ENCODE measurements at places on chromosomes 3 and 15. TPM values are rescaled to one million over a fixed set of nuclear protein-coding genes. Genes with fewer than 3 reads are reported as not detected.

Gene TRIM42
- total RNA-seq, result not detected

GRCh38 chr3:42094128-42094527, 3.0 kb downstream of the TRAK1 start:
- no peak for DNase-seq
- H3K36me3 ChIP-seq, result peaks cover 31% of the 10 kb centered on the region
- no peaks in the 10 kb centered on the region for H3K27me3 ChIP-seq
- no peak overlapping the region for H3K27ac ChIP-seq
- H3K4me1 ChIP-seq, result peaks cover 56% of the 10 kb centered on the region

GRCh38 chr3:181909241-181909640, 197.5 kb downstream of the SOX2 start:
- no peak overlapping the region for H3K4me3 ChIP-seq
- no peaks in the 10 kb centered on the region for H3K36me3 ChIP-seq
- peaks cover 1% of the 10 kb centered on the region for H3K27me3 ChIP-seq
- no peak overlapping the region for H3K27ac ChIP-seq

DNA sequence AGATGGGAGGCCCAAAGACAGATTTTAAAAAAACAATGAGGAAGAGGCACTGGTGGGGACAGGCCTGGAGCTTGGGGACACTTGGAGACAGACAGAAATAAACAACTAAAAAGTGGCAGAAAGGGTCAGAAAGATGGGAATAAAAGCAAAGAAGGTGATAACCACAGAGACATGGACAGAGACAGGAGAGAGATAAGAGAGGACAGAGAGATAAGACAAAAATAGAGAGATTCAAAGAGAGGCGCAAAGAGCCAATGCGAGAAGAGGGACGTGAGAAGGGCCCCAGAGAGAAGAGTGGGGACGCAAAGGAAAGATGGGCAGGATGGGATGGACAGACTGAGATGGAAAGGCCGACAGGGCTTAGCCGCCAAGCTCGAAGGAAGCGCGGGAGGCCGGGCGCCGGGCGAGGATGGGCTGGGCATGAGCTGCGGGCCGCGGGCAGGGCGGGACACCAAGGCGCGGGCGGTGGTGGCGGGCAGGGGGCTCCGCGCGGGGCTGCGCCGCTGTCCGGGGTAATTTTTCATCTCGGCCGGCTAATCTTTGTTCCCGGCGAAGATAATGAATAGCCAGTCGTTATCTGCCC, 3.1 kb upstream of the GATA2 start:
- H3K27me3 ChIP-seq, result peaks cover 55% of the 10 kb centered on the region
- no peak for DNase-seq
- H3K4me3 ChIP-seq, result no peak overlapping the region
- peaks cover 15% of the 10 kb centered on the region for H3K4me1 ChIP-seq

Gene ZKSCAN7
- 1.7 TPM for total RNA-seq

DNA sequence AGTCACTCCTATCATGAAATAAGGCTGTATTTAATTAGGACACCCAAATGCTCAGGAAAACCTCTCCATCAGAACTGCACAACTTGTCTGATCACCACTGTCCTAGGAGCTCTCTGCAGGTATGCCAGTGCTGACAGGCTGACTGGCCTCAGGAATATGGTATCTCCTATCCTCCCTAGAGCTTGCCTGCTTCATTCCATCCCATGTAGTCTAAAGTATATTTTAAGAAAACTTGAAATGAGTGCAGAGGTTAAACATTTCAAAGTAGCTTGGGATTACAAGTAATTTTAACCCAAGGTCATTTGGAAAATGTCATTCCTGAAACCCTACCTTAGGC, 23.7 kb downstream of the FILIP1L start:
- no peak overlapping the region for H3K4me3 ChIP-seq
- no peak overlapping the region for H3K27ac ChIP-seq
- H3K27me3 ChIP-seq, result no peaks in the 10 kb centered on the region
- H3K4me1 ChIP-seq, result peaks cover 20% of the 10 kb centered on the region

Gene GOLGA8N
- total RNA-seq, result 1.0 TPM

Gene TERC
- total RNA-seq, result 11.5 TPM

DNA sequence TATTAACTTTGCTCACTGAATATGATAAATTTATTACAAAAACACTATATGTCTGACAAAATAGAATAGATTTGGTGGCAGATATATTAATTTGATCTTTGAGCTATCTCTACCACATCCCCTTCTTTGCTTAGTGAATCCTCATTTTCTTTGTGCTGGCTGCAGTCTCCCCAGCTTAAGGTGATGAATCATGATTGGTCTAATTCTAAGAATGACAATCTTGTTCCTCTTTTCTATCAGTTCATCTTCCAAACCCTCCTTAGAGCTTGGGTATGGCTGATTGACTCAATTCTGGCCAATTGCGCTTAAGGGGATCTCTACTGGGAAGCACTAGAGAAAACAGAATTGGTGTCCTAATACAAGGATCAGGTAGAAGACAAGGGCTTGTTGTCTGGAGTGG, 309.6 kb upstream of the GOLIM4 start:
- H3K27me3 ChIP-seq, result no peaks in the 10 kb centered on the region
- H3K4me1 ChIP-seq, result no peaks in the 10 kb centered on the region
- no peak overlapping the region for H3K27ac ChIP-seq
- H3K4me3 ChIP-seq, result no peak overlapping the region
- no peaks in the 10 kb centered on the region for H3K36me3 ChIP-seq

DNA sequence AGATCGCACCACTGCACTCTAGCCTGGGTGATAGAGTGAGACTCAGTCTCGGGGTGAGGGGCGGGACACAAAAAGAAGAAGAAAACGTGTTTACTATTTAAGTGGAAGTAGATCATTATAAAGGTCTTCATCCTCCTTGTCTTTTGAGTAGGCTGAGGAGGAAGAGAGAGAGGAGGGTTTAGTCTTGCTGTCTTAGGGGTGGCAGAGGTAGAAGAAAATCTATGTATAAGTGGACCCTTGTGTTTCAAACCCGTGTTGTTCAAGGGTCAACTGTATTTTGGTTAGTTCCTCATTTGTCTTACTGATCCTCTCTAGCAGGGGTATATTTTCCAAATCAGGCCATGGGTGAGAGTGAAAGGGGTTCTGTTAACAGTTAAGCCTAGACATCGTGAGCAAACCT, 40.1 kb downstream of the TRIM71 start:
- no peak overlapping the region for H3K27ac ChIP-seq
- no peaks in the 10 kb centered on the region for H3K4me1 ChIP-seq
- H3K27me3 ChIP-seq, result peaks cover 8% of the 10 kb centered on the region
- no peak overlapping the region for H3K4me3 ChIP-seq
- no peaks in the 10 kb centered on the region for H3K36me3 ChIP-seq
- no peak for DNase-seq

DNA sequence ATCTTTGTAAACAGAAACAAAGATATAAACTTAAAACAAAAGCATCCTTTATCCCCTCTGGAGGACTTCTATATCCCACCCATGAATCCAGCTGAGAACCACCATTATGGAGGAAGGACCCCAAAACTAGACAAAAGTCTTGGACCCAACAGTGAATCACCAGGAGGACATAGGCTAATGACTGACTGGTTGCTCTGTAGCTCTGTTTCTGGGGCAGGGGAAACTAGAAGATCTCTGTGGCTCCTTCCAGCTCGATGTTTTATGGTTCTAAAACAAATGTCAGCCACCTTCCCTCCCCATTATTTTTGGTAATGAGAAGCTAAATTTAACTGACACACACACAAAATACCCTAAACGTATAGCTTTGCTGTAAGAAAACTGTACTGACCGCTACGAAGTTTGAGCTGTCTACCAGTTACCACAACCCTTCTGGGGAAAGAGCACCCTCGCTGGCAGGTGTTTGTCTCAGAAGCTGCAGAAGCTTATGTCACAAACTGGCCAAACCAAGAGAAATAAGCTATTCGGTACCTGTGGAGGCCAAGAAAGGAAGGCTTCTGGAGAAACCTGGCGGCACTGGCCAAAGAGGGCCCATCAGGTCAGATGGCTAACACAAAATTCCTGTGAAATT, 36.4 kb downstream of the MB21D2 start:
- no peaks in the 10 kb centered on the region for H3K27me3 ChIP-seq
- H3K36me3 ChIP-seq, result no peaks in the 10 kb centered on the region
- H3K4me3 ChIP-seq, result no peak overlapping the region
- H3K27ac ChIP-seq, result no peak overlapping the region
- no peak for DNase-seq

Gene OSBPL10
- 3.5 TPM for total RNA-seq

- H3K27ac ChIP-seq, result no peak overlapping the region
- H3K36me3 ChIP-seq, result no peaks in the 10 kb centered on the region
- no peak for DNase-seq
- no peaks in the 10 kb centered on the region for H3K27me3 ChIP-seq
Measured at GRCh38 chr15:100180921-100181320, 160.9 kb downstream of the ADAMTS17 start.

Gene CYP19A1
- not detected for total RNA-seq

GRCh38 chr15:62209322-62209721, 44.2 kb upstream of the C2CD4B start:
- H3K27me3 ChIP-seq, result peaks cover 18% of the 10 kb centered on the region
- no peak overlapping the region for H3K27ac ChIP-seq
- no peak for DNase-seq
- H3K4me1 ChIP-seq, result peaks cover 10% of the 10 kb centered on the region

DNA sequence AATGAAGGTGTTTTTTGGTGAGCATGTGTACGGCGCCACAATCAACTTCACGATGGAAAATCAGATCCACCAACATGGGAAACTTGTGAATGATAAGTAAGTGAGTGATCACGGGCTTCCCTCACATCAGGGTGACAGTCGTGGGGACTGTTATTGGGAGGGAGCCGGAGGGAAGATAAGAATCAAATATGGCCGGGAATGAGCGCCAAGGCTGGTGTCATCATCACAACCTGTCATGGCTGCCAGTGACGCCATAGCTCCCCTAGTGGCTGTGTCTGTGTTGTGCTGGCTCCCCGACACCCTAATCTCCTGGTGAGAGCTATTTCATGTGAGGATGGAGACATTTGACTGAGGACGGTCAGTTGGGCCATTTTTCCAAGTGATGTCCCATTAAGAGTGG, 168.5 kb downstream of the SV2B start:
- DNase-seq, result peak; percentile 39
- no peak overlapping the region for H3K4me3 ChIP-seq
- H3K4me1 ChIP-seq, result peaks cover 8% of the 10 kb centered on the region
- H3K27ac ChIP-seq, result no peak overlapping the region
- H3K27me3 ChIP-seq, result peaks cover 19% of the 10 kb centered on the region

DNA sequence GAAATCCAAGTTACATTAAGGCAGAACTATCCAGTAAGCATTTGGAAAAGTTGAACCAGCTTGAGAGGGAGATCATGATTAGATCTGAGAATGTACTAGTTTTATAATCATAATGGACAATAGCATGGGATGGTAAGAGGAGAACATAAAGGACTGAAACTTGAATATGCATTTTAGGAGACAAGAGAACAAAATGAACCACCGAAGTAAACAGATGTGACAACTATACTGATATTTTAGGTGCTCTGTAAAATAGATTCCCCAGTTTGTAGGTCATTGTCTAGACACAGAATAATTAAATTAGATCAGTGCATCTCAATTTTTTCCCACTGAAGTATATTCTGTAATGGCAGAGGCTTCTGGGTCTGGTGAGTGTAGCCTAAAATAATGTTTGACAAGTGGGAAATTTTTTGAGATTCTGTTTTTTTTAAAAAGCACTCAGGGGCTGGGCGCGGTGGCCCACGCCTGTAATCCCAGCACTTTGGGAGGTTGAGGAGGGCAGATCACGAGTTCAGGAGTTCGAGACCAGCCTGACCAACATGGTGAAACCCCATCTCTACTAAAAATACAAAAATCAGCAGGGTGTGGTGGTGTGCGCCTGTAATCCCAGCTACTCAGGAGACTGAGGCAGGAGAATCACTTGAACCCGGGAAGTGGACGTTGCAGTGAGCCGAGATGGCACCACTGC, 16.3 kb downstream of the ECT2 start:
- no peak overlapping the region for H3K4me3 ChIP-seq
- DNase-seq, result no peak
- no peaks in the 10 kb centered on the region for H3K27me3 ChIP-seq

- no peak overlapping the region for H3K27ac ChIP-seq
- no peak for DNase-seq
- peaks cover 2% of the 10 kb centered on the region for H3K36me3 ChIP-seq
- H3K27me3 ChIP-seq, result no peaks in the 10 kb centered on the region
- H3K4me1 ChIP-seq, result no peaks in the 10 kb centered on the region
Measured at GRCh38 chr15:73515527-73515926, 72.6 kb downstream of the REC114 start.

GRCh38 chr15:28929200-28929599, 43.4 kb downstream of the APBA2 start:
- no peak overlapping the region for H3K4me3 ChIP-seq
- H3K4me1 ChIP-seq, result peaks cover 16% of the 10 kb centered on the region
- no peaks in the 10 kb centered on the region for H3K36me3 ChIP-seq
- no peaks in the 10 kb centered on the region for H3K27me3 ChIP-seq

Gene LRRIQ4
- total RNA-seq, result 0.14 TPM

DNA sequence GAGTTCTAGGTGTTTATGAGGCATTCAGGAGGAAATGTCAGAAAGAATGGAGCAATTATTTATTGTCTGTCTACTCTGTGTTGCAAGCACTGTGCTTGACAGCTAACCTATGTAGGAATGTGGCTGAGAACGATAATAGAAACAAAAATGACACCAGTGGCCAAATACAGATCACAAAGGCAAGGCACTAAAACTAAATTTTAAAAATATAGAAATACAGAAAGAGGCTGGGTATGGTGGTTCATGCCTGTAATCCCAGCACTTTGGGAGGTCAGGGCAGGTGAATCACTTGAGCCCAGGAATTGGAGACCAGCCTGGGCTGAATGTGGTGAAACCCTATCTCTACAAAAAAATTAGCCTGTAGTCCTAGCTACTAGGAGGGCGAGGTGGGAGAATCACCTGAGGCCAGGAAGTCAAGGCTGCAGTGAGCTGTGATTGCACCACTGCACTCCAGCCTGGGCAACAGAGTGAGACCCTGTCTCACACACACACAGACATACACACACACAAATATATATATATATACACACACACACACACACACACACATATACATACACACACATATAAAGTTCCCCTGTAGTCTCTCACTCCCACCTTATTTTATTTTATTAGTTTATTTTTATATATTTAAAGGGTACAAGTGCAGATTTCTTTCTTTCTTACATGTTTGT, 6.0 kb downstream of the PRKCI start:
- DNase-seq, result no peak
- H3K4me3 ChIP-seq, result no peak overlapping the region
- H3K27me3 ChIP-seq, result no peaks in the 10 kb centered on the region
- H3K27ac ChIP-seq, result no peak overlapping the region

DNA sequence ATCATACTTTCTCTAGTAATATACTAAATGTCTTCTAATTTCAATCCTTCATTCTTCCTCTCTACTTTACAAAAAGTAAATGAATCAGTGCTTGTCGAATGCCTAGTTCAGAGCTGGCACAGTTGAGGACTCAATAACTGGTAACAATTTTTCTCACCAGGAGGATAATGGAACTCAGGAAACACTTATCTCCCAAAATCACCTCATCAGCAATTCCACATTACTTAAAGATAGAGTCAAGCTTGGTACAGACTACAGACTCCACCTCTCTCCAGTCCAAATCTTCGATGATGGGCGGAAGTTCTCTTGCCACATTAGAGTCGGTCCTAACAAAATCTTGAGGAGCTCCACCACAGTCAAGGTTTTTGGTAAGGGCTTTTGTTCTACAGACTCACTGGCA, 16.3 kb downstream of the ZBED2 start:
- H3K36me3 ChIP-seq, result peaks cover 74% of the 10 kb centered on the region
- DNase-seq, result no peak
- no peaks in the 10 kb centered on the region for H3K27me3 ChIP-seq
- H3K4me1 ChIP-seq, result peaks cover 73% of the 10 kb centered on the region

Data from activated CD4-positive, alpha-beta memory T cell treated with anti-CD3 and anti-CD28 coated beads for 36 hours (primary cell).